Activated T-helper 1 cell treated with anti-CD3 and anti-CD28 coated beads, Interleukin-12 subunit alpha, Interleukin-12 subunit beta, Interleukin-2, Interleukin-4 antibody, amounts not matched to agents 30 ng/mL and 10 ng/mL and 1 ng/mL, durations not matched to agents 14 hours and 24 hours and 36 hours (primary cell): ENCODE measurements at places on chromosomes 6 and 20. TPM values are rescaled to one million over a fixed set of nuclear protein-coding genes. Genes with fewer than 3 reads are reported as not detected.

DNA sequence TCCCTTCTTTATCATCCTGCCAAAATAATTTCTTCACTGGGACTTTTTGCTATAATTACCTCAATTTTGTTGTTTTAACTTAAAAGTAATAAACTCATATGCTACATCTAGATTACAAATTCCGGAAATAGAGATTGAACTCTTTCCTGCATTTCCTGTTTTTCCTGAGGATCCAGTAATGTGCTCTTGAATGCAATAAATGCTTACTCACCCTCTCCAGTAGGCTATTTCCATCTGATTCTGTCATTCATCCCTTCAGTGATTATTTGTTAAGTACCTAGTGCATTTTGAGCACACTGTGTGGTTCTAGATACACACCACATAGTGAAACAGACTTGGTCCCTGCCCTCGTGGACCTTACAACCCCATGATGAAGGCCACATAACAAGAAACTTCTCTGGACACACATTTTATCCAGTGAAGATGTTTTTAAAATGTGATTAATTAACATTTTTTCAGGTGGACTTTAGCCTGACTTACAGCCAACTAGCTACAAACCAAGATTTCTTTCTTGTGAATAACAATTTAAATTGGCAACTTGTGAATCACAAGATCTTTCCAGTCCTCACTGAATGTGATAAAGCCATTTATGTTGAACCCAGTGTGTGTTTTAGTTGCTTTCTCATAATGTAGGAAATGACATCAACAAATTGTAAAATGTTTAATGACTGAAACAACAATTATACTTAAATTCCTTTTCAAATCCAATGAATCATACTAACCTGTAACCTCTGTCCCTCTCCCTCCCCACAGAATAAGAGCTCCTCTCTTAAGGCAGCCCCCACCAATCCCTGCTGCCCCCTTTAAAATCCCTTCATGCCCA lies 272.3 kb downstream of the KHDC1L start:
- no peak for DNase-seq

- DNase-seq: no peak
Measured at GRCh38 chr6:20608356-20608755, 74.1 kb downstream of the CDKAL1 start.

DNA sequence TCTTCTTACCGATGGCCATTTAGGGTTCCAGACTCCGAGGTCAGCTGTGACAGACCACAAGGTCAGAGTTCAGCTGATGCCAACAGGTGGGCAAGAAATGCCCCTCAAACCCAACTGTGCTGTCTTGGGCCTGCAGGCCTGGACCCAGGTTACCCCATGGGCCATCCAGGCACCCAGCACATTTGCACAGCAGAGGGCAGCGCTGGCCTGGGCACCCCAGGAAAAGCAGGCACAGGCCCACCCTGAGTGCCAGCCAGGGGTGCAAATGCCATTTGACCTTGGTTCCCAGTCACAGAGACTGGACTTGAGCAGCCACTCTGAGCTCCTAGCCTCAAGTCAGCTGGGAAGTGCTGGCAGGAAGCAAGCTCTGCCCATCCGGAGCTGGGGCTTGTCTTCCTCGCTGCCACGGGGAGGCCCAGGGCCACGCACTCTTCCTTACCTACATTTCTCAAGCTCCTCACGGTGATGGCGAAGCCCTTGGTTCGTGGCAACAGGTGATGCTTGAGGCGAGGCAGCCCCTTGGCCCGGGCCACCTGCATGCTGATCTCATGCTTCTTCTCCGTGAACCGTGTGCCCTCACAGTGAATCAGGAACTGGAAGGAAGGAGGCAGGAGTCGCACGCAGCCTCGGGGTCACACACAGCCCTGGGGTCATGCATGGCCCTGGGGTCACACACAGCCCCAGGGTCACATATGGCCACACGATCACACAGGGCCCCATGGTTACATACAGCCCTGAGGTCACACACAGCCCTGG lies 120.8 kb downstream of the AGPAT4 start:
- DNase-seq: no peak

USP49 gene
- total RNA-seq: 4.8 and 5.3 TPM in 2 replicates

PRICKLE4 gene
- not detected in 2 replicates for total RNA-seq

PEX7 gene
- total RNA-seq: 3.7 and 4.2 TPM in 2 replicates

DNA sequence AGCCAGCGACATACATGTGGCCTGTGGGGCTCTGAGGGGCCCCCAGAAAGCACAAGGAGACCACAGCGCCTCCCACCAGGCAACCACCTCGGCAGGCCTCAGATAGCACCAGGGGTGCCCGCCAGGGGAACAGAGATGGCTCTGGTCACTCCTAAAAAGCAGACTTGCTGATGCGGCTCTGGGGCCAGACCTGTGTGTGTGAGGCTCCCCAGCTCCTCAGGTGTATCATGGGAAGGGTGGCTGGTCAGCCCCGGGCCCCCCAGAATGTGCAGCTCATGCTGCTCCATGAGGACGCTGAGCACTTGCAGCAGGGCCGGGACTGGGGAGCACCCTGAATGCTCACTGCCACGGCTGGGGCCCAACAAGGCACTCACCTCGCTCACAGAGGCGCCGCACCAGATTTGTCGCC lies 60.2 kb downstream of the PYGB start:
- DNase-seq: no peak

IL17A gene
- not detected in 2 replicates for total RNA-seq

DNA sequence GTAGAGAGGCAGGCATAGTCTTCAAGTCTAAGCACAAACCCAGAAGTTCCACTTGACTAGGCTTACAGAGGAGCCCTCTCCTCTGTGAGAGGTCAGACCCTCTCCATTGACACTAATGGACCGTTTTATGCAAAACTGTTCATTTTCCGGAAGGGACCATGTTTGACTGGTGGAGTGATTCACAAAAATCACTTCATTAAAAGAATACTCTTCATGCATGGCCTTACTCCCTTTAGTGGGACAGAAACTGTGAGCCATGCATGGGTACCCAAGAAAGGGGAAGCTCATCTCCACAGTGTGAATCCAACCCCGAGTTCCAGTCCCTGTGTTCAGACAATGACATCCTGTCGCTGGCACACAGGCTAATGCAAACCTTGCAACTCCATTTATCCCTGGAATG lies 63.2 kb downstream of the OLIG3 start:
- no peak for DNase-seq

EPHA7 gene
- not detected in 2 replicates for total RNA-seq

- DNase-seq: no peak
Measured at GRCh38 chr6:154783229-154783628, 50.0 kb downstream of the SCAF8 start.

DNA sequence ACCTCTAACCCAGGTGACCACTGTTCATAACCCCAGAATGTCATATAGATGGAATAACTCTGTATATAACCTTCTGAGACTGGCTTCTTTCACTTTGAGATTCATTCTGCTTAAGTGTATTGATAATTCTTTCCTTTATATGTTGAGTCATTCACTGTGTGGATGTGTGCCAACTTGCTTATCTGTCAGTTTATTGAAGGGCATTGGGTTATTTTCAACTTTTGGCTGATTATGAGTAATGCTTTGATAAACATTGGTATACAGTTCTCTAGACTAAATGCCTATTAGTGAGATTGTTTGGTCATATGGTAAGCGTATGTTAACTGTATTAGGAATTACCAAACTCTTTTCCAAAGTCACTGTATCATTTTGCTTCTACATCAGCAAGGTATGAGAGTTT lies 453.4 kb upstream of the SPTLC3 start:
- no peak for DNase-seq

SOX18 gene
- 1.3 TPM in 2 replicates for total RNA-seq

IP6K3 gene
- total RNA-seq: not detected in 2 replicates
